ENCODE measurements at places on chromosomes 1 and 21. TPM values are rescaled to one million over a fixed set of nuclear protein-coding genes. Genes with fewer than 3 reads are reported as not detected.

GRCh38 chr1:241808265-241808664, 39.7 kb upstream of the EXO1 start:
- DNase-seq: no peak

- no peak for DNase-seq
These were observed 75.2 kb upstream of the TEKT2 start for GRCh38 chr1:36008546-36009197.

DNA sequence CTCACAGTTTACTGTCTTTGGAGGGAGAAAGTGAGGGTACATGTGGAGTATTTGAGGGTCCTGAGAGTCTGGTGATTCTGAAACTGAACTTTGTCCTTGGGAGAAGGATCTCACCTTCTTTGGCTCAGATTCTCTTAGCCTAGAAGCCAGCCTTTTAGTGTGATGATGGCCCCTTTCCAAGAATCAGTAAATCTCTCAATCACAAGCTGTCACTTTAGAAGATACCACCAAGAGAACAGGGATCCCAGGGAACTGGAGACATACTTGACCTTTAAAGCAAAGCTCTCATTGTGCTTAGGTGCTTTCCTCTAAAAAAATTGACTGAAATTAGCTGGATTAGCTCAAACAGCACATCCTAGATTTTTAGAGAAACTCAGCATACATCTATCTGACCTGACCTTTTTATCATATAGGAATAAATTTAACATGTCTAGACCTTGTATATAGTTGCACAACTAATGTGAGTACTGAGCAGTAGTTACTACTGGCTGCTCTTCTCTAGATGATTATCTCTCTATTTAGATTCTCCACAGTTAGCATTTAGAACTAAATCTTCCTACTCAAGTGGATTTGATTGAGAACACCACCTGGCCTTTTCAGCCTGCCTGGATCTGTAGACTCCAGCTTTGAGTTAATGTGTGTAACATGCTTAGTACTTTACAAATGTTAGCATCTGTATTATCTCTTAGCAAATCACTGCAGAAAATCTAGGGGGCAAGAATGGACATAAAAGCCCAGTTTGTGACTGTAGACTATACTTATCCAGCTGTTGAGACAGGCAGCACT, 157.7 kb downstream of the MAST2 start:
- no peak for DNase-seq

DNA sequence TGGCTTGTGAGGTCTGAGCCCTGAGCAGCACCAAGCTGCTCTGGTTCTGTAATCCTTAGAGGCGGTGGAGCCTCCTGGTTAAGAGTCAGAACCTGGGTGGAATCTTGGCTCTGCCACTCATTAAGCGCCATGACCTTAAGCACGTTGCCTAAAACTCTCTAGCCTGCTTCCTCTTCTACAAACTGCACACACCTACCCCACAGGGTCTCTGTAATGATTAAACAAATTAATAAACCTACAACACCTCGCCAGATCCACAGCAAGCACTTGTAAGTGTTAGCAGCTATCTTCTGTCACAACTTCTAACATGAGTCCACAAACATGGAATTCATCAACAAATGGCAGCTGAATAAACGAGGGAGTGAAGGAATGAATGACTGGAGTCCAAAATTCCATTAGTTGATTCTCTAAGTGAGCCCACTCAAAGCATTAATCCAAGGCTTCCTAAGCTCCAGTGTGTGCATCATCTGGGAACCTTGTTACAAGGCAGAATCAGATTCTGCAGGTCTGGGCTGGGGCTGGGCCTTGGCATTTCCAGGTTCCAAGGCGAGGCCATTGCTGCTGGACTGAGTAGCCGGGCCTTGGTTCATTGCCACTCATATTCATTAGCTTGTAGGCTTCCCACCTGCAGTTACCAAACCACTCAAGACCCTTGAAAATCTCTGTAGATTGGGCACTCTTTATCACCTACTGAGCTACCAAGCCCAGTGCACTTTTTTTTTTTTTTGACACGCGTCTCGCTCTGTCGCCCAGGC, 168.6 kb downstream of the HIVEP3 start:
- no peak for DNase-seq

DNA sequence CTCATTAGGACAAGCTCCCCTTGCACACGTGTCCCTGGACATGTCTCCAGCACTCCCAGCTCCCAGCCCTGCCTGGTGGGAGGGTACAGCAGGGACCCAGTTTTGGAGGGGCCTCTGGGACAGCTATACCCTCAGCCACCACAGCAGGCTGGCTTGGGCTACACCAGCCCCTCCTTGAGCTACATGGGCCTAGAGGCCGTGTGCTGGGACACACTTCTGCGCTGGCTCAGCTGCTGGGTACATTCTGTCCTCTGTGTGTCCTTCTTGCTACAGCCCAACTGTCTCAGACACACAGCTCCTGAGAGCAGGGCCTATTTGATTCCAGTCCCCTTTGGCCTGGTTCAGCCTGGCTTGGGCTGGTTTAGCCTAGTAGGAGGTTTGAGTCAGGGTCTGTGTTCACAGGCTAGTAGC, 26.7 kb downstream of the DMAP1 start:
- no peak for DNase-seq

- no peak for DNase-seq
These were observed 43.2 kb upstream of the LYPLAL1 start for GRCh38 chr1:219130366-219130935.

GRCh38 chr1:33575324-33575879, 103.0 kb downstream of the ZSCAN20 start:
- DNase-seq: no peak

LAX1 gene
- 1.7 TPM for total RNA-seq

DCDC2B gene
- not detected for total RNA-seq

ADGRB2 gene
- 0.19 TPM for total RNA-seq

ZNF648 gene
- not detected for total RNA-seq

Measured in esophagus squamous epithelium (tissue), 5 donors.